ENCODE measurements at places on chromosomes 1 and 21. TPM values are rescaled to one million over a fixed set of nuclear protein-coding genes. Genes with fewer than 3 reads are reported as not detected.

DNA sequence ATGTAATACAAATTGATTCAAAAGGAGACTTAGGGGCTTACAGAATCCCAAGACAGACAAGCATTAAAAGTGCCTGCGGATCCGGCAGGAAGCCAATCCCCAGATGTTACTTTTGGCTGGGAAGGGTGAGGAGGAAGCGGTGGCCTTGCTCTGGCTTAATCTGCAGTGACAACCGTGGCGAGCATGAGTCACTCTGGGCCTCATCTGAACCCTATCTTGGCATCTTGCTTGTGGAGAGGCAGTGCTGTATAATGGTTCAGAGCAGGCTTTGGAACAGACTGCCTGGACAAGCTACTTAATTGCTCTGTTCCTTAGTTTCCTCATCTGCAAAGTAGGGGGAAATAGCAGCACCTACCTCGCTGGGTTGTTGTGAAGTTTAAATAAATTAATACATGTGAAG, 74.1 kb downstream of the XCL2 start:
- peak; percentile 96 for DNase-seq

GRCh38 chr1:153569465-153569864, 3.8 kb upstream of the S100A2 start:
- DNase-seq: no peak

GRCh38 chr1:16924919-16925477, 3.3 kb downstream of the CROCC start:
- DNase-seq: no peak

DNA sequence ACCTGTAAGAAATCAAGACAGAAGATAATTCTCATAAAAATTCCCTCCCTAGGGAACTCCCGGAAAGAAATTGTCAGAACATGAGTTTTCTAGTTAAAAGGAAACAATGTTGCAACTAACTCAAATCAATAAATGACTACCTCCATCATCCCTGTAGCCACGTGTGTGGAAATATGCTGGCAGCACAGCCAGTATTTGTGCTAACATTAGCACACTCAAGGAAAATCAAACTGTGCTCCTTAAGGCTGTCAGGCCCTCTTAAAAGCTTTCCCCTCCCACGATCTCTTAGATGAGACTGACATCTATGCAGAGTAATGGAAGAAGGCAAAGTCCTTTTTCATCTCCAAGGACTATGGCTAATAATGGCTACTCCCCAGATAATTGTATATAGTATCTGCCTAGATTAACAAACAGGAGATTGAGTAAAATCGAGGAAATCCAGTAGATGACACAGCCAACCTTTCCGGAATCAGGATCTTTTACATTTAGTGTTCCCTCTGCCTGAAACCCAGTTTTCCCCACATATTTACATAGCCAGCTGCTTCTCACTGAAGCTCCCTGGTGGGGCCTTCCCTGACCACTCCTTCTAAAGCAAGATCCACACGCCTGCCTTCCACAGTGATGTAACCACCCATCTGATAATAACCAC, 50.9 kb upstream of the NR5A2 start:
- no peak for DNase-seq

DNA sequence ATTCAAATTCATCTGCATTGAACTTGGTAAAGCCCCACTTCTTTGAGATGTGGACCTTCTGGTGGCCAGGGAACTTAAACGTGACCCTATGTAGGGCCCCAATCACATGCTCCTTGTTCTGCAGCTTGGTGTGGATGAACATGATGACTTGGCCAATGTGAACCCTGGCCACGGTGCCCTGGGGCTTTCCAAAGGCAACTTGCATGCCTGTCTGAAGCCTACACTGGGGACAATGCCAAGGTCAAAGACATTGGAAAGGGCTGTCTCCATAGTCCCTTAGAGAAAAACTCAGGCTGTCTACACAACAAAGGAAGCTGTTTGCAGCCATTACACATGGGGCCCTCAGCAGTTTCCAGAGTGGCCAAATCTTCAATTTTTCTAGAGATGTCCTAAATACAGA, 8.9 kb upstream of the VPS13D start:
- DNase-seq: no peak

The ADORA3 gene
- total RNA-seq: 0.10 TPM

The ZFP69B gene
- 6.2 TPM for total RNA-seq

The RGL1 gene
- total RNA-seq: 0.35 TPM

GRCh38 chr1:41372600-41372993, 11.4 kb downstream of the FOXO6 start:
- DNase-seq: no peak

GRCh38 chr1:192059407-192059806, 98.9 kb upstream of the RGS18 start:
- no peak for DNase-seq

GRCh38 chr1:67626090-67626860, 58.7 kb upstream of the GADD45A start:
- DNase-seq: no peak

- peak; percentile 78 for DNase-seq
Observed at GRCh38 chr1:151547119-151547899, 7.2 kb downstream of the TUFT1 start.

DNA sequence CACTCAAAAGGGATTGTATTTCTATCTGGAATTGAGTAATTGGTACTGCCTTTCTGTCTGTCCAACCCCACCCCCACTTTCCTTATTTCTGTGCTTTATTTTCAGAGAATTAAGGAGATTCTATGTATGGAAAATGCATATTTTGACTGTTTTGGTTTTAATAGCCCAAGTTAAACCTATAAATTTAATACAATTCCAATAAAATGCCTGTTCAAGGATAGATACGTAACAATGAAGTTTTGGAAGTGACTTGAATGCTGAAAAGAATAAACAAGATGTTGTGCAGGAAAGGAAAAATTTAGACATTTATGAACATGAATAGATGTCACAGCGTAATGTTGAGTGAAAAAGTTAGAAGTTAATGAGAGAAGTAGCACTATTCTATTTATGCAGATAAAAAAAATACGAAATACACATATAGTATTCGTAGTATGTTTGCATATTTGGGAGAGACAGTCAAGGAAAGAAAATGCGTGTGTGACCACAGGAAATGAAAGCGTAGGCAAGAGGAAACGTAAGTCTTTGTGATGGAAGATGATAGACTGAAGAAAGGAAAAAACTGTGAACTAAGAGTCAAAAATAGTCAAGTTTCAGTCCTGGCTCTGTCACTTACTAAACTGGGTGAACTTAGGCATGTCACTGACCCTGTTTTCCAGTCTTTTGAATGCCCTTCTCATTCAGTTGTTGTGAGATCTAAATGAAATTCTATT, 62.1 kb downstream of the MEF2D start:
- DNase-seq: no peak

The GCSAML gene
- total RNA-seq: not detected

- no peak for DNase-seq
Observed at GRCh38 chr21:29007810-29008209, 11.3 kb downstream of the RWDD2B start.

DNA sequence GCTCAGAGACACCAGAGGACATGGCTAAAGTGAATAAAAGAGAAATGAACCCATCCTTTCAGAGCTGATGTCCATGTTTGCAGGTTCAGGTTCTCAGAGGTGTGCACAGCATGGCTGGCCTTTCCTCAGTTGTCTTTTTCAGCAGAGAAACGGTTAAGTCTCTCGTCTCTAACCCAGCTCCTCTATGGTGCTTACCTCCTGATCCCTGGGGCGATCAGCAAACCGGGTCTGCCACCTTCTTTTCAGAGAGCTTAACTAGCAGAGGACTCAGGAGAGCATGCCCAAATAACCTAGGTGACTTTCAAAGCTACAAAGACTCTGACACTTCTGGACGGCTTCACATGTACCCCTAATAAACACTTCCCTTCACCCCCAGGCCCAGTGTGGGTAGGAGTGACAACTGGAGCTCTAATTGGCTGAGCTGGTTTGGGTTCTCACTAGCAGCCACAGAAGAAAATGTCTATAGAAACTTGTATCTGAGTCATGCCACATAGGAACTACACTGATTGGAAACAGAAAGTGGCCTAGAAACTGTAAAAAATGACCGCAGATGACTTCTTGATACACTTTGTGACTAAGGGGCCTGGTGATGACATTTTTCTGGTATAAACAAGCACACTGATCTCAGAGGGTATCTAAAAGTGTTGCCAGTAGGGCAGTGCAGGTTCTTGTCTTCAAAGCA, at the start of gene AIM2:
AIM2 (minus strand) TSS at position 329 of the 682 bp plus-strand sequence. CDS start 3,267 bp downstream, outside the sequence.
- DNase-seq: no peak

The SLAMF9 gene
- total RNA-seq: not detected
